ENCODE measurements at places on chromosomes 11 and 22.

DNA sequence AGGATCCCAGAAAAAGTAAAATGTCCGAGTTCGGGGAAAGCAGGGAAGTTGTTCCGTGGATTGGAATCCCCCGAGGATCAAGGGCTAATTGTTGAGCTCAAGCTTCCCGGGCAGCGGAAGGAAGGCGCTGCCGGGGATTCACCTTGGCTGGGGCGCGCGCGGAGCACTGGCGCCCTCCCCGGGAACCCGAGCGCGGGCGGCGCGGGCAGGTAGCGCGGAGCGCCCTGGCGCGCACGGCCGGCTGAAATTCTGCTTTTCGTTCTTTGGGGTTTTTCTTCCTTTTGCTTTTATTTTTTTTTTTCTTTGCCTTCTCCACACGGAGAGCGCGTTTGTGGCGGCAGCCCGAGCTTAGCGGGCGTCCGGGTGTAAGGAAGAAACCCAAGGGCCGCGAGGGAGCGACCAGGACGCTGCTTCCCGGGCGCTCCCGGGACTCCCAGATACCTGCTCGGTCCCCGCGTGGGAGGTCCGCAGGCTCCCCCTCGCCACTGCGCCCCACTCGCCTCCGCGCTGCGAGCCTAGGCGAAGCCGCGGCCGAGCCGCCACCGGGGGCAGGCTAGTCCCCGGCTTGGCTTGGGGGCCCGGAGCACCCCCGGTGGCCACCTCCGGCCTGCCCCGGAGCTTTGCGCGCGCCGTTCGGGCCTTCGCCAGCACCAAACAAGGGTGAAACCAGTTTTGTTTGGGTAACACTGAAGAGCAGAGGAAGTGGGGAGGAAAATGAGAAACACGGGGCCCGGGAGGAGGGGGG lies 4.8 kb upstream of the IGF2 start:
- no peak for DNase-seq

- DNase-seq: no peak
Observed at GRCh38 chr11:6888830-6889229, 3.5 kb downstream of the OR2D2 start.

- no peak for DNase-seq
Observed at GRCh38 chr11:35107861-35108260, 31.1 kb upstream of the CD44 start.

GRCh38 chr11:130886704-130887103 lies 29.6 kb downstream of the SNX19 start:
- no peak for DNase-seq

DNA sequence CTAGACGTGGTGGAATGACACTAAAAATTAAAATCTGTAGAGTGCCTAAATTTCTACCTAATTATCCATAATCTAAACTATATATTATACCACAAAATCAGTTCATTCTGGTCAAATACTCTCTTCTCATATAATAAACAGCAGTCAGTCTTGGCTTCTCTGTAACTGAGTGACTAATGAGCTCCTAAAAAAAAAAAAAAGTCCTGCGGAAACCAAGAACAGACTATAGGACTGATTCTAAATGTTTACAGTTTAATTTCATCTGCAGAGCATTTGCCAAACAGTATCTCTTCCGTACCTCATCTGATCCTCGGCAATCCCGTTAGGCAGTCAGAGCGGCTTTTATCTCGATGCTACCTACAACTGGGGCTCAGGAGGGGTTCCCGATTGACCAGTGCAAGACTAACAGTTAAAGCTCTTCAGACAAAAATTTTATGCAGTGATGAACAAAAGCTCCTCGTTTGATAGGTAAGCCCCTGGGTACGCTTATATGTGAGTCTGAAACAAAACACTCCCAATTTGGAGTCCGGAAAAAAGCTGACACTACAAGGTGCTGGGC lies 686 bp downstream of the KIF18A start:
- DNase-seq: no peak

- DNase-seq: no peak
Observed at GRCh38 chr11:124944565-124944964, 8.7 kb upstream of the HEPACAM start.

GRCh38 chr22:24473284-24473683 lies 21.8 kb upstream of the UPB1 start:
- no peak for DNase-seq

DNA sequence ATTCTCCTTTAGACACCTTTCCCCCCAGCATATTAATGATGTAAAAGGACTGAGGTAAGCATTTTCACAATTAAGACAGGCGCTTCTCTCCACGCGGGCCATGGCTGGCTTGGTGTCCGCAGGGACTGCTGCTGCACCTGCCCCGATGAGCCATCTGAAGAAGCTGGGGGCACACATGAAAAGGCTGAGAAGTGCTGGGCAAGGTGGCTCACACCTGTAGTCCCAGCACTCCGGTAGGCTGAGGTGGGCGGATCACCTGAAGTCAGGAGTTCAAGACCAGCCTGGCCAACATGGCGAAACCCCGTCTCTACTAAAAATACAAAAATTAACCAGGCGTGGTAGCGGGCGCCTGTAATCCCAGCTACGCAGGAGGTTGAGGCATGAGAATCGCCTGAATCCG lies 21.3 kb downstream of the KRTAP5-6 start:
- DNase-seq: no peak

DNA sequence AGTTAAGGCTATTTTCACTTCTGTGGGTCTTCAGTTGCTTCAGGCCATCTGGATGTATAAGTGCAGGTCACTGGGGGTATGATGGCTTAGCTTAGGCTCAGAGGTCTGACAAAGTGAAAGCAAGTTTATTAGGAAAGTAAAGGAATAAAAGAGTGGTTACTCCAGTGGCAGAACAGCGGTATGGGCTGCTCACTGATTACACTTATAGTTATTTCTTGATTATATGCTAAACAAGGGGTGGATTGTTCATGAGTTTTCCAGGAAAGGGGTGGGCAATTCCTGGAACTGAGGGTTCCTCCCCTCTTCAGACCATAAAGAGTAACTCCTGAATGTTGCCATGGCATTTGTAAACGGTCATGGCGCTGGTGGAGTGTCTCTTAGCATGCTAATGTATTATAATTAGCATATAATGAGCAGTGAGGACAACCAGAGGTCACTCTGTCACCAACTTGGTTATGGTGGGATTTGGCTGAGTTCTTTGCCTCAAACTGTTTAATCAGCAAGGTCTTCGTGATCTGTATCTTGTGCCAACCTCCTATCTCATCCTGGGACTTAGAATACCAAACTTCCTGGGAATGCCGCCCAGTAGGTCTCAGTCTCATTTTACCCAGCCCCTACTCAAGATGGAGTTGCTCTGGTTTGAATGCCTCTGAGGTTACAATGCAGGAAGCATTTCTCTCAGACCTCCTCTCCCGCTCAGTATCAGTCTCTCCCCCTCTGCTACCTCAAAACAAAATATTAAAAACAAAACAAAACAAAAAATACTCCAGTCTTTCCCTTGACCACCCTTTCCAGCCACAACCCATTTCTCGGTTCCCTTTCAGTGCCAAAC lies 106.6 kb upstream of the SLC22A12 start:
- DNase-seq: no peak
